Endothelial cell of coronary artery (primary cell): ENCODE measurements at places on chromosomes 2 and 18. TPM values are rescaled to one million over a fixed set of nuclear protein-coding genes. Genes with fewer than 3 reads are reported as not detected.

The IL36A gene
- total RNA-seq: 0.09 TPM in 1 of 2 replicates, not detected in the other

The LDLRAD4 gene
- total RNA-seq: 0.99 and 2.0 TPM in 2 replicates

The ELOA2 gene
- not detected in 2 replicates for total RNA-seq

The LAMA3 gene
- total RNA-seq: 3.0 and 3.1 TPM in 2 replicates

The LYPD6 gene
- total RNA-seq: 0.47 and 1.8 TPM in 2 replicates

The COBLL1 gene
- 5.7 and 6.7 TPM in 2 replicates for total RNA-seq

The HOXD3 gene
- total RNA-seq: 0.54 and 2.4 TPM in 2 replicates

The DUSP2 gene
- 0.09 and 0.54 TPM in 2 replicates for total RNA-seq

The SCYGR4 gene
- total RNA-seq: not detected in 2 replicates

The QPCT gene
- 16.7 and 17.5 TPM in 2 replicates for total RNA-seq

The MAIP1 gene
- 20.2 and 21.2 TPM in 2 replicates for total RNA-seq

The STK11IP gene
- 9.7 and 11.2 TPM in 2 replicates for total RNA-seq

The C1QL2 gene
- total RNA-seq: not detected in 2 replicates

The DSG2 gene
- under 0.01 TPM in 2 replicates for total RNA-seq

The RELCH gene
- 25.0 and 29.6 TPM in 2 replicates for total RNA-seq

The DSG3 gene
- under 0.01 TPM in 1 of 2 replicates, not detected in the other for total RNA-seq

The HEATR5B gene
- 20.5 and 26.2 TPM in 2 replicates for total RNA-seq

The FBXO48 gene
- total RNA-seq: 0.18 and 0.28 TPM in 2 replicates

The SCN9A gene
- total RNA-seq: 0.47 and 1.2 TPM in 2 replicates

The GPR155 gene
- total RNA-seq: 1.3 and 2.4 TPM in 2 replicates
